ENCODE measurements at places on chromosomes 5 and 9.

DNA sequence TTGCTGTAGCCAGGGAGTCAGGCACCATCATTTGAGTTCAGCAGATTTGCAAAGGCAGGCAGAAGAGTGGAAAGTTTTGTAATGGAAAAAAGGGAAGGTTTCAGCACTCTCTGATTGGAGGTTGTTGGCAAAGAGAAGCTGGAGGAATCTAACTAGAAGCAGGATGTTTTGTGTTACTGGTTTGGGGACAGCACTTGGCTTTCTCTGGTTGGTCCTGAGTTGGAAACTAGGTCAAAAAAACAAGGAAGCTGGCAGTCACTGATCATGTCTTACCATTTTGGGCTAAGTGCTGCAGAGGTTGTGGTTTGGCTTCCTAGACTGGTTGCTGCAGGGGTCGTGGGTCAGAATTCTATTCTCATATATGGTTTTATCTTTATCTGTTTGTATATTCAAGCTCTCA, 189.8 kb downstream of the DRD1 start:
- no peak for DNase-seq

DNA sequence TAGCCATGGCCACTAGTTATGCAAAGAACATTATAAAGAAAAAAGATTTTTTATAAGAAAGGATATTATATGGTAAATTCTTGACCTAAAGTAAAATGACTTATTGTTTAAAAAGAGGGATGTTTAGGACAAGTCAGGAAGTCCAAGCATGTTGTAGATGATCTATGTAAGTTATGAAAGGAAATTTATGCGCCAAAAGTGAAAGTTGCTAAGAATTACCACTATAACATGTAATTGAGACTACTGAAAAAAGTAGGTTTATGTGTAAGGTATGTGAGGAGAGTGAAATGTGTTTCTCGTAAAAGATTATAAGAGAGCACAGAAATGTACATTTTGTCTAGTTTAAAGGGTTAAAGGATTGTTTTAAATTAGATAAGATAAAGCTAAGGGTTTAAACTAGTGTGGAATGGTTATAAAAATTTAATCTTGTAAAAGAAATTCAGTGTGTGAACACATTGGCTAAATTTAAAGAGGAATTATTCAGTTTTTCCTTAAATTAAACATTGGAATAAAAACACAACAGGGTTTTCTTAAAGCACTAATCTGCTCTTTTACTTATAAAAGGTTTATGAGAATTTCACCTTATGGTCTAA, 1100.4 kb upstream of the EDIL3 start:
- DNase-seq, result no peak

DNA sequence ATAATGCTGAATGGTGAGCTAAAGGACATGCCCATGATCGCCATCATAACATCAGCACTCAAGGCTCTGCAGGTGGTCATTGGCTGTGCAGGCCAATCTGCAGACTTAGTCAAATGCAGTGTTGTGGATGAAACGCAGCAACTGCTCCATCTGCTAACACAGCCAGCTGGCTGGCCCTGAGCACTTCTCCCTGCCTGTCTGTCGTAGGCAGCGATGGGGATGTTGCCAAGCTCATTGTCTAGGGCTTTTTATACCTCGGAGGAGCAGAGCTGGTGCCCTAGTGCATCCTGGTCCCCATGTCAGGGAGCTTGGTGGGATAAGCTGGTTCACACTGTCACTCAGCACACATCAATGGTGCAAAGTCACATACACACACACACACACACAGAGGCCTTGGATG, 189.4 kb downstream of the TENT4A start:
- DNase-seq, result no peak

- DNase-seq, result no peak
Observed at GRCh38 chr5:50808406-50808805, 142.0 kb downstream of the PARP8 start.

GRCh38 chr5:125713109-125713805, 710.0 kb upstream of the GRAMD2B start:
- no peak for DNase-seq

GRCh38 chr5:4659851-4660250, 480.3 kb upstream of the ADAMTS16 start:
- no peak for DNase-seq

DNA sequence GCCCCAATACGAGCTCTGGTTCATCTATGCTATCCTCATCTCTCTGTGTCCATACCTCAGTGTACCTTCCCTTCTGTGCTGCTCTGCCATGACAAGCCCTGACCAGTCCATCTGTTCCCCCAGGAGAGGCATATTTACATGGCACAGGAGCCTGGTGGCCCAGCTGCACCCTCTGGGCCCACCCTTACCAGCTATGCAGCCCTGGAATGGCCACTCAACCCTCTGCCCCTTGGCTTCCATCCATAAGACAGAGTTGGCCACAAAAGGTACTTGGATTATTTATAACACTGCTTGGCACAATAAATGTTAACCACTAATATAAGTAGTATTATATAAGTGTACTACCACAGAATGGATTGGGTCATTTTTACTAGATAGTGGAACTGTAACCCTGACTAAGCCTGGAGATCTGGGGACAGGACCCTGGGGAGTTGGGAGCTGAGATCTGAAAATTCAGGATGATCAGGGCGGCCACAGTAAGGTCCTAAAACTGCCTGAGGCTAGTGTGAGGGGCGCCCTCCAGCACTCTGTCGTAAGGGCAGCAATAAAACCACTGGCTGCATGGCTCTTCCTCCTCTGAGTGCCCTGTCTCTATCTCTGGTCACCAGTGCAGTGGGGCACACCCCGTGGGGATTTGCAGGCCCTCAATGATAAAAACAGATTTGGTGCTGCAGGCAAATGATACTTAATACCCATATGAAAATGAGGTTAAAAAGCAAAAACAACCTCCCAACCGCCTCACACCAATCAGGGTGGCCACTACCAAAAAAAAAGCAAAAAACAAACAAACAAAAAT, 65.8 kb downstream of the SEMA4D start:
- DNase-seq, result no peak

DNA sequence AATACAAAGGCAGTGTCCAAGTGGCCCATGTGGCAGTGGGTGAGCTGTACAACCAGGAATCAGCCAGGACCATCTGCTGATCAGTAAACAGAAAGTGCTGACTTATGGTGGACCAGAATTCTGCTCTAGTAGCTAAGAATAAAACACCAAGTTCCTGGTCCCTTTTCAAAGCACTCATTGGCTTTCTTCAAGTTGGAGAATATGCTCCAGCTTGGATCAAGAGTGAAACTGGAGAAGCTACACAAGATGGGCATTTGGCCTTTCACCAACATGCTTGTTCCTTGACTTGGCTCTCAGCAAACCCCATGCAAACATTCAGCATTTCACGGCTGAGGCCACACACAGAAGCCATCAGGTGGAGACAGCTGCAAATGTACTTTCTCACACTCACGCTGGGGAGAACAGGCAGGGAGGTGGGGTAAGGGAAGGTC, 32.1 kb downstream of the MARCHF3 start:
- no peak for DNase-seq

DNA sequence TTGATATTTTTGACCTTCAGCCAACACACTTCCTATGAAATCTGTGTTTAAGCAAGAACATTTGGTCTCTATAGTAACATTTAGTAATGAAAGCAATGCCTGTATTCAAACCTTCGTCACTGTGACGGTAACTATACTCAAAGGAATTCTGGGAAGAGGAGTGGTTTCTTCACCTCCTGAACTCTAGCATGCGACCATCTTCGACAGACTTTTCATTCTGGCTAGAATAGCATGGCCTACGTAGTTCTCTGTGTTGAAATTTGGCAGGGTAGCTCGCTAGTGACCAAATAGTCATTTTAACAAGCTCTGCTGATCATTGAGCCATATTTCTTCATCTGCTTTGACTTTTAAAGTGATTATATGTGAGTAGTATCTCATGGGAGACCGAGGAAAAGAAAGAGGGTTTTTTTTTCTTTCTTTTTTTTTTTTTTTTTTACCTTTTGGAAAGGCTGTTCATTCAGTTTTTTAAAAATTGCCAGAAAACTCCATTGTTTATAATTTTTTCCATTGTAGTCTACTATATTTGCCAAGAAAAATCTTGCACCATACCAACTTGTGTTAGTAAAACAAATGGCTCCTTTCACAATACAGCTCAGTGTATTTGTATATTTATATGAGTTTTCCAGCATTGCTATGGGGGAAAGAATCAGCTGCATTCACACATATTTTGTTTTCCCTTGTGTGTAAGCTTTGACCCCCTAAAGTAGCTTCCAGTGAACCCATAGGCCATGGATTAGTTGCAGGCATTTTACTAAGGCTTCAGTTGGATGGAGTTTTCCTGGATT, 166.8 kb downstream of the NNT start:
- DNase-seq, result no peak

- DNase-seq, result no peak
Observed at GRCh38 chr5:115723220-115723619, 93.2 kb downstream of the CDO1 start.

GRCh38 chr5:156051972-156052371, 275.0 kb upstream of the SGCD start:
- DNase-seq, result no peak

DNA sequence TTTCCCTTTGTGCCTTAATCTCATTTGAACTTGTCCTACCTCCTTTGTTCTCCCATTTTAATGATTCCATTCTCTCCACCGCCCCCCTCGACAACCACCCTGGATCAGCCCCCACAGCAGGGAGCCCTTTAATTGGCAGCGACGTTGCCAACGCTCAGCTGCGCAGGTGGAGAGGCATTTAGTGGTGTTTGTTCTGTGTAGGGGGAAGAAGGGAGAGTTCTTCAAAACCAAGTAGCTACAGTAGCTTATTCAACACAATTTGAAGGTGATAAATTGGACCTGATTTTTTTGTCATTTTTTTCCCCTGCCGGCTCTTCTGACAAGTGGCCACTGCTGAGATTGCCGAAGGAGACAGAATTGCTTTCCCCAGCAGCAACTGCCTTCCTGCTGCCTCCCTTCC, 499.1 kb downstream of the CDK5RAP2 start:
- no peak for DNase-seq

GRCh38 chr5:122200450-122200849, 71.1 kb downstream of the ZNF474 start:
- no peak for DNase-seq

DNA sequence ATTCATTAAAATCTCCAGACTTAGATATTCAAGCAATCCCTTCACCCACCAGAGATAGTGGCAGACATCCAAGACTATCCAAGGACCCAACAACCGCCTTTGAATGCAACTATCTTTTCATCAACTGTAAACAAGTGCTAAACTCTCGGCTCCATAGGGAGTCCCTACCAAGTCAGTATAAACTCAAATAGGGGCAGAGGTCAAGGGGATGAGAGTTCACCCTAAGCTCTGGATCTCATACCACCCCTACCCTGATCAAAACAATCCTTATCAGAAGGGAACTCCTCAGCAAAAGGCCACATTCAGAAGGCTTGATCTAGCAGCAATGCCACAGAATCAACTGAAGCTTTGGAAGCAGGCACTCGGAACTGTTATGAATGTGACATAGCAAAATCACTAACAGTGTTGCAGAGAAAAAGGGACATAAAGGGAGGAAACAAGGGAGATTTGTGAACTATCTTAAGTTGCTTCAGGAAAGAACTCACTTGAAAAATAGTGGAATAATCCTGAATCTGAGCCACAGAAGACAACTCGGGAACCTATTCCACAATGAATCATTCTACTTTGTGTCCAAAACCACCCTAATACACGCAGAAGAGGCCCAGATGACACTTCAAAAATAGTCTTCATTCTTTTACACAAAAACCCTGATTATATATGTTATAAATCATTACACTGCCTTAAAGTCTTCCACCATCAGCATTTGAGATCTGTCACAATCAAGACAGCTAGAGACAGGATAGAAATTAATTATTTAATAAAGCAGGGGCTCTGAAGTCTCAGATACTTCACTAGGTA, 49.8 kb downstream of the NR6A1 start:
- DNase-seq, result no peak

DNA sequence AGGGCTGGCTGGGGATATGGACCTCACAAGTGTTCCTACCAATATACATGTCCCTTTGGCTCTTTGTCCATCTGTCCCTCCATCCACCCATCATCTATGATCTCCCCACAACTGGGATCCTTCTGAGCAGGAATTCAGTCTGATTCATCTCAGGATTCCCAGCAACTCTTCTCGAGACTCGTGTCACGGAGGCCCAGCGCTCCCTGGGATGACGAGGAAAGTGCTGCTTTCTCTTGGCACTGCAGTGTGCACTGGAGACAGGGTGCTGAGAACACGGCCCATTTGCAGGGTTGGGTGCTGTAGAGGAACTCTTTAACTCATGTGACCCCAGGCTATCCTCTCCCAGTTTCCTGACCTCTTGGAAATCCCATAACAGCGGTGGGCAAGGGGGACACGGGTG, 72.9 kb downstream of the ANGPTL2 start:
- no peak for DNase-seq

- DNase-seq, result no peak
Observed at GRCh38 chr9:16869131-16869881, 1.2 kb downstream of the BNC2 start.

DNA sequence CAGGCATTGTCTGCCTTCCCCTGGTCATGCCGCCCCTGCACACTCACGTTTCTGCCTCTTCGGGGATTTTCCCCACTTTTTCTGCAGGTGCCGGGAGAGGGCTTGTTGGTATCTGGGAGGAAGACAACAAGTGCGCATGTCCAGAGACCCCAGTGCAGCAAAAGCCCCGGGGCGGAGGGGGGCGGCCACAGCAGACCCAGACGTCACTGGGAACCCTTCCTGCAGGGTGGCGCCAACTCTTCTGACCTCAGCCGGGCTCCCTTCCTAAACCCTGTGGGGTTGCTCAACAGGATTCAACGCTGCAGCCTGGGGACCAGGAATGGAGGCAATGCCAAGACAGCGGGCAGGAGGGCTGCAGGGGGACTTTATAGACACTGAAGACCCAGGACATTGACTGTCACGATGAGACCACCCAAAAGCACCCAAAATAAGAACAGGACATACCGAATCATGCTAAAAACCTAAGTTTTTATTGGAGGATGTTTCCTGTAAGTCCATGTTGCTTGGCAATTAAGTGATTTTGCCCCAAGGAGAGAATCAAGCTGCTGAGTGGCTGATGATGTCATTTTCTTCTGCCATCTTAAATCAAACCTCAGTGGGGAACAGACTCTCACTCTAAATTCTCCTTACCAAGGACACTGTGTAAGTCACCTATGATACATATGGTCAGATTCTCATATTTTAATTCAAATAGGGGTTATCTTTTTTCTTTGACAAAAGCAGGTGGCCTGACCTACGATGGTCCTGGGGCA, 62.9 kb upstream of the SIMC1 start:
- no peak for DNase-seq

GRCh38 chr5:125695996-125696655, 727.1 kb upstream of the GRAMD2B start:
- no peak for DNase-seq

DNA sequence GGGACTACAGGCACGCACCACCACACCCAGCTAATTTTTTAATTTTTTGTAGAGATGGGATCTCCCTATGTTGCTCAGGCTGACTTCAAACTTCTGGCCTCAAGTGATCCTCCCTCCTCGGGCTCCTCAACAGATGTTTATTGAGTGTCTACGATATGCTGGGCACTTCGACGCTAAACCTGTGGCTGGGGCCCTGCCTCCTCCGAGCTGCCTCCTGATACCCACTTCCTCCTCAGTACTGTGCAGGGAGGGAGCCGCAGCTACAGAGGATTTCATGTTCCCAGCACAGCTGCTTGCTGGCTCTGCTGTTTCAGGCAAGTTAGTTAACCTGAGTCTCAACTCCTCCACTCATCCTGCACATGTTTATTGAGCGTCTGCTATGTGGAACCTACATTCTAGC, 9.6 kb downstream of the AIF1L start:
- no peak for DNase-seq

- no peak for DNase-seq
Observed at GRCh38 chr5:161169776-161170175, 317.8 kb upstream of the ATP10B start.

Data from stimulated activated CD4-positive, alpha-beta T cell treated with anti-CD3 and anti-CD28 coated beads, Interleukin-4, amount 100 ng/mL, for 48 hours (primary cell).